ENCODE measurements at places on chromosomes 1 and 21.

- DNase-seq, result no peak
Observed at GRCh38 chr1:63199706-63200335, 122.5 kb upstream of the FOXD3 start.

- no peak for DNase-seq
Observed at GRCh38 chr1:66243548-66244130, 290.3 kb upstream of the SGIP1 start.

- no peak for DNase-seq
Observed at GRCh38 chr1:74195339-74195738, 2.6 kb downstream of the LRRIQ3 start.

DNA sequence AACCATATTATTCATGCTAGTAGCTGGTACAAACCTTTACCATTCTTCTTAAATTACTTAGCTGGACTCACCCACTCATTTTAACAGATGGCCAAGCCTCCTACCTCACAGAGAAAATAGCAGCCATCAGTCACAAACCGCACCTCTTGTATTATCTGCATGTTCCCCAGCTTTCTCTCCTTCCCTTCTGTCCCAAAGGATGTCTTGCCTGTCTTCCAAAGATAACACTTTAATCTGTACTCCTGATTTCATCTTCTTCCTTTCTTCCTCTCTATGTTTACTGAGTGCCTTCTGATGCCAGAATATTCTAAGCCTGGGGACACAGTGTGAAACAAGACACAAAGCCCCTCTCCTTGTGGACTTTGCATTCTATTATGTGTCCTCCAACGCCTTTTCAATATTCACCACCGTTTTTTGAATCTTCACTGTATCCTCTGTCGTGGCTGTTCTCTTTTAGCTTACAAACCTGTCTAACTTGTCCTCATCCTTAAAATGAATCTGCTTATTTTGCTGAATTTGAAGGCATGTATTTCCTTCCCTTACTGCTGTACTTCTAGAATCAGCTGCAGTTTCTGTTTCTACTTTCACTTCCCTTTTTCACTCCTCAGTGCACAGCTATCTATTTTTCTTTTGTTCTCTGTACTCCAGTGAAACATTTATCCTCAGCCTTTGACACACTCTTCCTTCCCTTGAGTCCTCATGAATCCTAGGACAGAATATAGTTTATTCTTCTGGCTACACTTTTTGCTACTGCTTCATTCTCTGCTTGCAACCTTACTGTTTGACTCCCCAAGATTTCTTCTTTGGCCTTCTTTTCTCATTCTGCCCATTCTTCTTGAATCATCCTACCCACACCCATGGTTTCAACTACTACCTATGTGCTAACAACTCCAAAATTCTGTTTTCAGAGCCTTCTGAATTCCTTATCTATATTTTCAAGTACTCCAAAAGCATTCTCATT lies 216.9 kb upstream of the SAMSN1 start:
- no peak for DNase-seq

GRCh38 chr21:41398831-41399230 lies 27.2 kb upstream of the MX1 start:
- DNase-seq, result no peak
